Natural killer cell (primary cell): ENCODE measurements at places on chromosomes 12 and 14.

DNA sequence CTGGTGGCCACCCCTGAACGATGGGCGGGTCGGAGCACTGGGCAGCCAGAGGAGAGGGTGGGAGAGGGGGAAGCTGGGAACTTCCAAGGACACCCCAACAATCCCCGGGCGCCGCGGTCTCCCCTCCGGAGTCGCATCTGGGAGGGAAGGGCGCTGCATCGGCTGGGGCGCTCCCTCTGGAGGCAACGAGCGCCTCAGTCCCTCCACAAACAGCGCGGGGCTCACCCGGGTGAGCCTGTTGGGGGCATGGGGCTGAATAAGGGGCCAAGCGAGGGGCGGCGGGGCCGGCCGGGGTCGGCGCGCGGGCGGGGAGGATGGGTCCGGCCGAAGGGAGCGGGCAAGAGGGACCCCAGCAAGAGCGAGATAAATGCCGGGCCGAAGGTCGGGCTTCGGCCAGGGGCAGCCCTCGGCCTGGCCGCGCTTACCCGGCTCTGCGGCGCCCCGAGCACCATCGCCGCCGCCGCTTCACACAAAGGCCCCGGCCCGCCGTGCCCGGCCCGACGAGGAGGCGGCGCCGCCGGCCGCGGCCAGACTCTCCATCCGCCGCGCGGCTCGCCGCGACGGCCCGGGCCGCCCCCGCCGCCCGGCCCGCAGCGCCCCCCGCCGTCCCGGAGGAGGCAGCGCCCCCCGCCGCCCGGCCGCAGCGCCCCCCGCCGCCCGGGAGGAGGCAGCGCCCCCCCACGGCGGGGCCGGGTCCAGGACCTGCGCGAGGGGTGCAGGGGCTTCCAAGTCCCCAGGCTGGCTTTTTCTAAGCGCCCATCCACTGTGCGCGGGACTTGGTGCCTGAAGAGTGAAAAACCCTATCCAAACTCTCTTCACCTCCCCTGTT, at the start of gene ZBTB39:
TSS of gene ZBTB39 (minus strand) at position 567 of the 829 bp plus-strand sequence. CDS start 1,629 bp downstream, outside the sequence.
- DNase-seq, result peak; percentile 69

- DNase-seq, result no peak
These were observed 7.0 kb upstream of the SERPINA1 start for GRCh38 chr14:94395282-94395887.

- no peak for DNase-seq
These were observed 5.3 kb upstream of the CDCA4 start for GRCh38 chr14:105026033-105026785.

GRCh38 chr14:69170839-69171238, 17.9 kb upstream of the DCAF5 start:
- DNase-seq, result no peak

DNA sequence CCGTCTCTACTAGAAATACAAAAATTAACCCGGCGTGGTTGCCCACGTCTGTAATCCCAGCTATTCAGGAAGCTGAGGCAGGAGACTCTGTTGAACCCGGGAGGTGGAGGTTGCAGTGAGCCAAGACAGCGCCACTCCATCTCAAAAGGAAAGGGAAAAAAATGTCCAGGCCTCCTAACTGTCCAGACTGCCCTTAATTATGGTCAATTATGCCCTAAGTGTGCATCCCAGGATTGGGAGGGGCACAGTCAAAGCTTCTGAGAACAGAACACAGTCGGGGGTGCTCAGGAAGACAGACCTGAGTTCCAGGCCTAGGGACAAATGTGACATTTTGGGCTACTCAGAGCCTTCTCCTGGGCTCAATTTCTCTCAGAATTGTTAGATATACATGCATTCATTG, 31.8 kb upstream of the SMUG1 start:
- no peak for DNase-seq

- DNase-seq, result no peak
These were observed 153.6 kb upstream of the C14orf180 start for GRCh38 chr14:104425763-104426646.

DNA sequence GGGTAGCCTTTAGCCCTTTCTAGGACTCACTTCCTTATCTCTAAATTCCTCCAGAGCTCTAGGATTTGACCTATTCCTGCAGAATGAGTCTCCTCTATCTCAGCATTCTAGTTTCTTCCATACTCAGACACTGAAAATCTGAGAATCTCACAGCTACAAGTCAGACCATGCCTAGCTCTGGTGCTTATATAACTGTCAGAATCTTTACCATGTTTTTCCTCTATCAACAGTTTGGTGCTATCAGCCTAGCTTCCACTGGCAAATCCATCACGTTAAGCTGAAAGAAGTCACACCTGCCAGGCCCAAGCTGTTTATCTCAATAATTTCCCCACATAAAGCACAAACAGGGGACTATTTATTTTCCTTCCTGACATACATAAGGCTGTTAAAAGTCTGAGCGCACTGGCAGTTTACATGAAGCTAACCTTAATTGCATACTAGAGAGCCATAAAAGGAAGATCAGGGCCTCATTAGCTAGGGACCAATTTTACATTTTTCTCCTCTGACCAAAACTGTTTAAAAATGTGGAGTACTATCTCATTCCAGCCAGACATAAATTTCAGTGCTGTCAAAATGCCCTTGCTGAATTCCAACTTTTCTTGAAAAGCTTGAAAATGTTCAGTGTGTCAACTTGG, 270.5 kb downstream of the C12orf75 start:
- DNase-seq, result no peak

DNA sequence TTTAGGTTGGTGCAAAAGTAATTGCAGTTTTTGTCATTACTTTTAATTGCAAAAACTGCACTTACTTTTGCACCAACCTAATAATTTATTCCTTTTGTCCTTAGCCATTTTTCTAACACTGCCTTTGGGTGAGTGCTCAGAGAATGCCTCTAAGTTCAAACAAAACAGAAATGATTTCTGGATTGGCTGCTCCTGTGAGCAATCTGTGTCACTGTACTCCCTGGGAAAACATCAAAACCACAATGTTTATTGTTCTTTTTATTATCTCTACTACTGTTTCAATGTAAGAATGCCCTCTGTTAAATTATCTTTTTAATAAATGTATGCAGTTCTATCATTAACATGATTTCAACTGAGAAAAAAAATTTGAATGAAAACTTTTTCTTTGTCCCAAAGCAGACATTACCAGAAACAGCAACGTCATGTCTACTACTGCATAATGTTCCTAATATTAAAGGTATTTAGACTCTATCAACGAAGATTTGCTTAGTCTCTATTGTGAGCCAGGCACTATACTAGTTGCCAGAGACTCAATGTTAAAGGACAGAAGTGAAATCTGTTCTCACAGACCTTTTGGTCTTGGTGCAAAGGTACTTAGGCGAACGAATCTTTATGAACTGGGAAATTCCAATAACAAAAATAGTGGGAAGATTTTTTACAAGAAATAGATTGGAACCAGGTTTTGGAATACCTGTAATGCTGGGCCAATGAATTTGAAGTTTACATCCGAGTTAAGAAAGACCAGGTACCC, 6.2 kb downstream of the SLC41A2 start:
- no peak for DNase-seq

- DNase-seq, result no peak
These were observed 57.5 kb downstream of the RMST start for GRCh38 chr12:97520106-97520505.

GRCh38 chr12:106736051-106736957, 38.2 kb upstream of the RIC8B start:
- peak; percentile 65 for DNase-seq

- no peak for DNase-seq
These were observed 81.2 kb upstream of the ATF7IP start for GRCh38 chr12:14284184-14284722.

DNA sequence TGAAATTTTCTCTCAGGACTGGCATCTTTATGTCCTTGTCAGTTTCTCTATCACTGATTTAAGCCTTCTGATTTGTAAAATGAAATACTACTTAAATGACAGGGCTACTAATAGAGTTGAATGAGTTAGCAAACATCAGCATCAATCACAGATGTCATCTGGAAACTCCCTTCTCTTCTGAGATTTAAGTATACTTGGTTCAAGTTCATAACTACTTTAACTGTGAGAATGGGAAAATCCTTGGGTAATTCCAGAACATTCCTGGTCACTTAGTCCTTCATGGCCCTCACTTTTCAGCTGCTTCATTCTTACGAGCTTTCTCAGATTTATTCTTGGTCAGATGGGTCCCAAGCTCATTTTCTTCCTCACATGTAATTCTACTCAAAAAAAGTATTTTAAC, 1655.3 kb upstream of the FLRT2 start:
- no peak for DNase-seq

DNA sequence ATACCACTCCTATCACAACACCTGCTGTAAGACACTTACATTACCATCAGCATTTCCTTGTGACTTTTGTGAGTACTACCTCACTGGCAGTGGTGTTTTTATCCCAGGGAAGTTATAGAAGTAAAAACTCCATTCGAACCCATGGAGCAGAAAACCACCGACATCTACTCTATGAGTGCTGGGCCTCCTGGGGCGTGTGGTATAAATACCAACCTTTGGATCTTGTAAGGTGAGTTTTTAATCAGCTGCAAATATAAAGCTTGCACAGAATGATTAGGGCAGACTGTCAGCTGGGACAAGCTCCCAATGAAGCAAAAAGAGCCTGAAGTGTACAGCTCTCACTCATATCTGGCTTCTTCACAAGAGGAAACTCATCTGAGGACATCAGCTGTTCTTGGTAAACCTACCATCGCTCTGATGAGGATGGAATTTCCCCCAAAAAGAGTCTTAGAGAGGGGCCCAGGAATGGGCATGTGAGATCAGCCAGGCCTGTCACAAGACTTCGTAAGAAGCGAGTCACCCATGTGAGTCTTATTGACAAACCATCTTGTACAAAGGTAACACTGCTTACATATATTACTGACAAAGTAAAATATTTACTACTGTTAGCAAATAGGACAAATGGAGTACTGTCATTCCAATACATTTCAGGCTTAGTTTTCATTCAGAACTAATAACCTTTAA, 170.0 kb downstream of the SLC5A8 start:
- no peak for DNase-seq

DNA sequence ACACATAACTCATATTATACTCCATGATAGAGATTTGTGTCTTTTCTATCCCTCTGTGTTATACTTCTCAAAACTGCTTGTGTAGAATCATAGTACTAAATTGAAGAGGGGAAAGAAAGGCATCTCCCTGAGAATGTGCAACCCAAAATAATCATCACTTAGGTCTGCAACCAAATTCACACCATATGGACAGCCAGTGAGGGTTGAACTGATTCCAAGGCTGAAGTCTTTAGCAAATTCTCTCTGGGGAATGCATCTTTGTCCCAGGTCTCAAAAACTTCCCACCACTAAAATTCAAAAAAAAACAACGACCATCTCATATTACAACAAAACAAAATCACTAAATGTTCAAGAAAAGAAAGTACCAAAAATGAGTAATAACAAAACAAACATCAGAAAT, 11.0 kb downstream of the ZFC3H1 start:
- DNase-seq, result no peak

DNA sequence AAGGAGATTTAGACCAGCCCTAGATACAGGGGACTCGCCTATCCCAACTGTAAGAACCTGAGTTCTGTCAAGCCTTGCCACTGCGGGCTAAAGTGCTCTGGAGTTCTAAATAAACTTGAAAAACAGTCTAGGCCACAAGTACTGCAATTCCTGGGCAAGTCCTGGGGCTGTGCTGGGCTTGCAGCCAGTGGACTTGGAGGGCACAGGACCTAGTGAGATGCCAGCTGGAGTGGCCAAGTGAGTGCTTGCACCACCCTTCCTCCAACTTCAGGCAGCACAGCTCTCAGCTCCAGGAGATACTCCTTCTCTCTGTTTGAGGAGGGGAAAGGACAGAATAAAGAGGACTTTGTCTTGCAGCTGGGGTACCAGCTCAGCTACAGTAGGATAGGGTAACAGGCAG, 307.6 kb upstream of the FBXO33 start:
- DNase-seq, result no peak

DNA sequence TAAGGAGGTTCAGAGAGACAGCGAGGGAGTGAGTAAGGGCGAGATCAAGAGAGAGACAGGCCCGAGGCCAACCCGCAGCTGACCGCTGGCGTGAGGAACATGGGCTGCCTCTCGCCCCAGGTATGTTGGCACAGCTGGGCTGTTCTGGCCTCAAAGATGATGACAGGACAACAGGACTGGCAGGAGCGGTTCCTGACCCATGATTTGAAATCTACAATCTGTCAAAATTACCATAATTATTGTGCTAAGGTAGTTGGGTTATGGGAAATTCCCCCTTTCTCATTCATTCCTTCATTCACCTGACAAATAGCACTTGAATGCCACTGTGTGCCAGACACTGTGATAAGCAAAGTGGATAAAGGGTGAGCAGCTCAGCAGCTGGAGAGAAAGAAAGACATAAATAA, 5.1 kb upstream of the ENDOU start:
- no peak for DNase-seq

DNA sequence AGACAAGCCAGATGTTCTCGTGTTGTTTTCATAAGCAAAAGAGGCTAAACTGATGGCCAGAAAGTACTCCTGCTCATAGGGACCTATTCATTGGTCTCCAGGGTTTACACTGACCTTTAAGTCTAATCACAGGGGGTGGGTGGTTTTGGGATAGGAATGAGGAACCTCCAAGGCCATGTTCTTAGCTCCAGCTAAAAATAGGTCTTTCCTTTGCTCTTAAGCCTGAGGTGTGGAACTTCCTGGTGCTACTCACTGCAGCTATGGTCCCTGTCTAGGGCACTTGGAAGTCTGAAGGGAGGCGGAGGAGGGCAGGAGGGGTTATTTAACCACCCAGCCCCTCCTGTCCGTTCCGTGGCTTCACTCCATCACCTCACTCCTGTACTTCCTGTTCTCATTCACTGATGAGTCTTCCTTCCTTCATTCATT, 18.6 kb downstream of the GPRC5A start:
- DNase-seq, result no peak

GRCh38 chr14:59454139-59454538, 11.0 kb downstream of the GPR135 start:
- no peak for DNase-seq

DNA sequence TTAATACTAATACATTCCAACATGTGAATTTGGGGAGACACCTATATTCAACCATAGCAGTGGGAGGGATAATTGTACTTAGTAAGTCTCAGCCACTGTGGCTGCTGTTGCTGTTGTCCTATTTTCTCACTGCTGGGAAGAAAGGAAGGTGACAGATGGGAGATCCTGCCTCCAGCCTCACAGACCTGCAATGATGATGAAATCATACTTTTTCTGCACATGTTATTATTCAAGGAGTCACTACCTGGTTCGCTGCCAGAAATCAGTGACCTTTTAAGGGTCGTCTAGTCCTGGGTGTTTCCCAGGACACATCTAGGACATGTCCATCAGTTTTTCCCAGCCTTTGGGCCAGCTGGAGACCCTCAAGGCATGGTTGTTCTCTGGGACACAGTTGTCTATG, 106.2 kb upstream of the RPH3A start:
- no peak for DNase-seq

DNA sequence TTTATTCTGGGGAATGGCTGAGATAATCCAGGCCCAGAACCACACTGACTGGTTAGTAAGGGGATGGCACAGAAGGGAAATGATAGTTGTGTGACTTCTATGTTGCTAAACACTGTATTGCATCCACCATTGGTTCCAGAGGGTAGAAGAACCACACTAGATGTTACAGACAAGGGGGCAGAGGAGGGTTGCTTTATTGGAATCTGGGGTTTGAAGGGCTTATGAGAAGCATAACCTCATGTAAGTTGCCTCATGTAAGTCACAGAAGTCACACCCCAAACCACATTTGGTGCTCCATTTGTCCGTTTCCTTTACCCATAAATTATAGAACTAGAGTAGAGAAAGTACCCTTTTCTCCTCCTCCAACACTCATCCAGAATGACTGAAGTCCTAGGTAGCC, 5.5 kb upstream of the PSMA6 start:
- no peak for DNase-seq
